ENCODE measurements at places on chromosomes 4 and X.

GRCh38 chr4:17647927-17648326 lies 33.5 kb downstream of the MED28 start:
- no peak for DNase-seq

DNA sequence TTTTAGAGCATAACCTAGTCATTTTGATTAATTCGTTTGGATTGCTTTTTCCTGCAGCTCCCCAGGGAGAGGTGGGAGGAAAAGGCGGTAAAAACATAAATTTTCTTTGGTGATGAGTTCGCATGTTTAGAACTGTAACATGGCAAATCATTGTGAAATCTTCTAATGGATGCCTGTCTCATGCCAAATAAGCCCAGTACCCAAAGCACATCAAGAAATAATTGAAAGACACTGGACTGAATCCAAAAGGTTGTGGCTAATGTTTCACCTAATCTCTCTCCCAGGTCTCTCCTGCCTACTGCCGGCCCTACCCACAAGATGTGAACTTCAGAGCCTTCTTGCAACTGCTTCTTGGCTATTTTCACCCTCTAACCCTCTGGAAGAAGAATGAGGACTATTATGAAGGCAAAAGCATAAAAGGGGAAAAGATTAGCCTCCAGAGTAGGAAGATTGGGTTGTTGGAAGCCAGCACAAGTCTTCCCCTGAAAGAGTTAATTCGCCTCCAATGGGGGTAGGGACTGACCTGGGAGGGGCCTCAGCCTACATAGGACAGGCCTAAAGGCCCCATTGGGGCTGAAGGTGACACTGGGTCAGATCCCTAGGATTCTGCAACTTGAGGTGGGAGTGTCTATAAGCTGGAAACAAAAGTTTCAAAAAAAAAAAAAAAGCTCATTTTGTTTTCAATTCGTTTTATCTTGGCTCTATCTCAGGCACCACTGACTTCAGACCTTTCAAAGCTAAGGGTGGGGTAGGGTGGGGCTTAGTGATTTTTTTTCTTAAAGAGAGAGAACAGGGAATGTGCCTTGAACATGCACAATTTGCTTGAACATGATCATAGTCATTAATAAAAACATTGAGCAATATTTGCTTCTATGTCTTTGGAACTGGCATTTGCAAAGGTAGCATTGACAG lies 278.6 kb upstream of the KLF3 start:
- DNase-seq = no peak

DNA sequence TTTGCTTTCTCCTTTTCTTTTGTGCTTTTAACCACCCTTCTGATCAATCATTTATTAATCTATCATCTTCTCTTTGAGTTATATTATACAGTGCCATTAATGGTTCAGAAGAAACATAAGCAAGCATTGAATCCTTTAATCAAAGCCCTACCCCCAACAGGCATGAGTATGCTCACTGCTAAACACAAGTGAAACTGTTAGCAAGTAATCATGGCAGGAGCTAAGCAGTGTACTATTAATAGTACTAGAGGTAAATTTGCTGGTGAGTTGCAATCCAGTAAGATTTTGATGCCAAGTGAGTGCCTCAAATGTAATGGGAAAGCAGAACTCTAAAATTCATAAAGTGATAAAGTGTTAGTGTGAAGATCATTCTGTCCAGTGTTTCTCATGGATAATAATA lies 57.2 kb downstream of the FNIP2 start:
- DNase-seq = no peak

DNA sequence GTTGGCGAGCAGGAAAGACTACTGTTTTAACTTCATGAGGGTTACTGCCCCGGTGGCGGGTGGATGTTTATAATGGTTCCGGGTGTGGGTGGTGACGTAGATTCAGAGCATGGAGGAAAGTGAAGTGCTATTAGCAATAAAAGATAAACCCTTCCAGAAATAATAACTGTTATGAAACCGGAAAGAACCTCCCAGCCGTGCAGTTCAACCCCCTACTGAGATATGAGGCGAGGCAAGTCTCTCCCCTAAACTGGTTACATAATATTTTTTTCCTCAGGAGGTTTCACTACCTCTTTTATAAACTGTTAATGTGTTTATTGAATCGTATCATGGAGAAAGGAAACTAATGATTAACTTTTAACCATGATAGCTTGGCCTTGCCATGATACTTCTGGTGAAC lies 33.9 kb upstream of the STIM2 start:
- DNase-seq = no peak

GRCh38 chr4:37652747-37653527 lies 33.2 kb downstream of the RELL1 start:
- no peak for DNase-seq

DNA sequence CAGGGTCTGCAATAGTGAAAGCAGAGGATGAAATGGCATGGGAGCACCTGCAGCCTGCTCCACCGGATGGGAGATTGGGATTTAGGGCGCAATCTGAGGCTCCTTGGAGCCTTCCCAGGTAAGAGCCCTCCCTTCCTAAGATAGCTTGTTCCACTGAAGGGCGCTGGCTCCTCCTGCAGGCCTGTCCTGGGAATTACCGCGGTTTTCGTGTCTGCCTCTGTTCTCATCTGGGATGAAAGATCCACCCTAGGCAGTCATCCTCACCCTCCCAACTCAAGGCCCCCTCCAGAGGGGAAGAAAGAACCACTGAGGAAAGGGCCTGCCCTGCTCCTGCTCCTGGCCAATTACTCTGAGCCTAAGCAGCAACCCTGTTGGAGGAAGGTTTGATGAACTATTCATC lies 547.5 kb downstream of the SMARCA1 start:
- DNase-seq = no peak

GRCh38 chrX:132843363-132843762 lies 115.1 kb downstream of the HS6ST2 start:
- DNase-seq = no peak

DNA sequence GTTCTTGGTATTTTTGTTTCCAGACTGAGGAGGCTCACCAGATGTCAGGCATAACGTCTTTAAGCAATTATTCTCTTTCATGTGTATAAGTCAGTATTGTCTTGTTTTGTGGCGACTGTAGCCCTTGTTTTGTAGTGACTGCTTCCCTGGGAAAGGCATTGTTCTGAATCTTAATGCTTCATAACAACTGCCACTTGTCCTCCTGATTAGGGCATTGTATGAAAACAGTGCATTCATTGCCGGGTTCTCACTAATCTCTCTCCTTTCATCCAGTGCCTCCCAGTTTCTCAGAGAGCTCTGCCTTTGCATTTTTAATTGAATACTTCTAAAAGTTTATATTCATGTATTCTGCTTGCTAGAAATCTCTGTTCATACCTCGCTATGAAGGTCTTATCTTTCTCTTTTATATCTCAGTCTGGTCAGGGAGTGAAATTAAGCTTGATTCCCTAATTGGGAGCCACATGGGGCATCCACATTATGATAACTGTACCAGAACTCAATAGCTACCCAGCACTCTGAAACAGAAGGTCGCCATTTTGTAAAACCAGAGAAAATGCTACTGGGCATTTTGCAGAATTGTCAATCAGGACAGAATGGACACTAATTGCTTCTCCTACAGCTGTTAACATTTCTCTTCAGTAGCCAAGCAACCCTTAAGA lies 149.8 kb downstream of the GBA3 start:
- no peak for DNase-seq

DNA sequence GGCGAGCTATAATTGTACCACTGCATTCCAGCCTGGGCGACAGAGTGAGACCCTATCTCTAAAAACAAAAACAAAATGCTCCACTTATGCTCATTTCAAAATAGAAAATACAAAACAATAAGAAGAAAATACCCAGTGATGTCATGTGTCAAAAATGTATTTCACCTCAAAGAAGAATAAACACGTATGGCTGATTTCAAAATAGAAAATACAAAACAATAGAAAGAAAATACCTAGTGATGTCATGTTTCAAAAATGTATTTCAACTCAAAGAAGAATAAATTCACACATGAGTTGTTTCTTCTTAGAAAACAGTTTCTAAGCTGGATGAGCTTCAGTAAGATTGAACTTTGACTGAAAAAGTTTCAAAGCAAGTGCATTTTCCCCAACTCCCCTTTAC lies 20.3 kb upstream of the PDCL2 start:
- no peak for DNase-seq

GRCh38 chr4:43276321-43276720 lies 383.8 kb downstream of the GRXCR1 start:
- DNase-seq = no peak

Measured in amniotic stem cell (primary cell).